ENCODE measurements at places on chromosomes 13 and 19.

DNA sequence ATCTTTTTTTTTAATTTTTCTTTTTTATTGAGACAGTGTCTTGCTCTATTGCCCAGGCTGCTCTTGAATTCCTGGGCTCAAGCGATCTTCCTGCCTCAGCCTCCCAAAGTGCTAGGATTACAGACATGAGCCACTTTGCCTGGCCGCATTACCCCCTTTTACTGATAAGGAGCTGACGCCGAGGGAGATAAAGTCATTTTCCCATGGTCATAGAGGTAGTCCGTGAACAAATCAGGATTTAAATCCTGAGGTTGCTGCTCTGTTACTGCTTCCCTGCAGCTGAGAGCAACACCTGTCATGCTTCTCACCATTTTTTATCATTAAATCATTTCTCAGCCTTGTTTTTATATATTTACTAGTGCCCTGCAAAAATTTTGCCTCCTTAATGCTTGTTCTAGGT is 7.4 kb downstream of the CYSLTR2 start:
- no peak for DNase-seq

DNA sequence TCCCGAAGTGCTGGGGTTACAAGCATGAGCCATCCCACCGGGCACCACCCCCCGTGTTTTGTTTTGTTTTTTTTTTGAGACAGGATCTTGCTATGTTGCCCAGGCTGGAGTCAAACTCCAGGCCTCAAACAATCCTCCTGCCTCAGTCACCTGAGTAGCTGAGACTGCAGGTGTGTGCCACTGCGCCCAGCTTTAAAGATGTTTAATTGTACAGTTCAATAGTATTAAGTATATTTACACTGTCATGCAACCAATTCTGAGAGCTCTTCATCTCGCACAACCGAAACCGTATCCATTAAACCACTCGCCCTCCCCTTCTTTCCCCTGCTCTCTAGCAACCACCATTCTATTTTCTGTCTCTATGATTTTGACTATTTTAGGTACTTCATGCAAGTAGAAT is 15.6 kb downstream of the NUCB1 start:
- no peak for DNase-seq

DNA sequence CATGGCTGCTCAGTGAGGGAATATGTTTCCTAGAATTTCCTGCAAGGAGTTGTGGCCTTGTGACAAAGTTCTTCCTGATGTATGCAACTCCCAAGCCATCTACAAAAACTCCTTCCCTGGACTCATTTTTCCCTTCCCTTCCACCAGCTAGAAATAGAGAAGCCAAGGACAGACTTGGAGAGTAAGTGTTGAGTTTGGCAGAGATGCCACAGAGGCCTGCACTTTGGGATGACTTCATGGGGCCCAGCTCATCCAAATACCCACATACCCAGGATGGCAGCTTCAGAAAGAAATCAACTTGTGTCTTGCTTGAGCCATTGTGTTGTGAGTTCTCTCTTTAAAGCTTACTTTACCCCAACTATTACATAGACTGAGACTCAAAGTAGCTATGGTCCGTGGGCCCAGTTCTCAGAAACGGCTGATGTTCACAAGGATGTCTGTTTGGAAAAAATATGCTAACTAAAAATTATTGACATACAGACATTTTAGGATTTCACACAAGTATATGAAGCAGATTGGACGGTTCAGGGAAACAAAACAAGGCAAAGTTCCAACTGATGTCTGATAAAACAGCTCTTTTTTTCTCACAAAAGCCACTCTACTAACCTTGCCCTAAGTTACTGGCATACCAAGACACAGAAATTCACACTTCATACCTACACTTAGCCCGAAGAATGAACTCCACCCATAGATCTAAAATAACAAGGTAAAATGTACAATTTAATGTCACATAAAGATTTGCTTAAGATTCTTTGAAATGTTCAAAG is 107.9 kb downstream of the NALCN start:
- DNase-seq: no peak

- no peak for DNase-seq
Observed at GRCh38 chr13:48629277-48629676, 24.5 kb upstream of the CYSLTR2 start.

GRCh38 chr19:16319481-16319880 is 5.1 kb upstream of the KLF2 start:
- no peak for DNase-seq

- DNase-seq: peak; percentile 73
Observed at GRCh38 chr19:49441210-49441959, at the start of gene SLC17A7. SLC17A7 (minus strand) TSS chr19:49441527; CDS start chr19:49441379, 148 bp downstream.

GRCh38 chr19:34418300-34418699 is 9.9 kb upstream of the UBA2 start:
- no peak for DNase-seq

DNA sequence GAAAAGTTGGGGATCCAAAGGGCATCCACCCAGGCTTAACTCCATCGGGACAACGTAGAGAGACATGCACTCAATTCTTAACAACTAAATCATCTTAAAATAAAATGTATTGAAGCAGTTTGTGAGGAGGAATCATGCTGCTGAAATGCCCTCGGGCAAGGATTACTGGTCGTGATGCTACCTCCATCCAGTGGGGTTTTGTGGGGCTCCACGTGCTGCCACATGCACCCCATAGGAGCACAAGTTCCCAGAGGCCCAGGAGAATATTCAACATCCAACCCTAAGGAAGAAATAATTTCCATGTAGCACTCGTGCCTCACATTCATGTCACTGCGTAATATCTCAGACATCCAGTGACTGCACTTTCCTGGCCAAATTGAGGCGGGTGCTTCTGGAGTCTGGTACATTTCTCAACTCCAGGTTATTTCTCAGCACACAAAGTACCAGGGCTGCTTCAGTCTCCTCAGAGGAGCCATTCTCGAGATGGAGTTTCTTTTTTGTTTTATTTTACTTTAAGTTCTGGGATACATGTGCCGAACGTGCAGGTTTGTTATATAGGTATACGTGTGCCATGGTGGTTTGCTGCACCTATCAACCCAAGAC is 429.8 kb downstream of the FOXO1 start:
- peak; percentile 61 for DNase-seq
